Natural killer cell (primary cell): ENCODE measurements at places on chromosomes 3 and 15. TPM values are rescaled to one million over a fixed set of nuclear protein-coding genes. Genes with fewer than 3 reads are reported as not detected.

GRCh38 chr3:78277801-78278200 lies 1237.9 kb downstream of the ROBO2 start:
- no peak for DNase-seq

DNA sequence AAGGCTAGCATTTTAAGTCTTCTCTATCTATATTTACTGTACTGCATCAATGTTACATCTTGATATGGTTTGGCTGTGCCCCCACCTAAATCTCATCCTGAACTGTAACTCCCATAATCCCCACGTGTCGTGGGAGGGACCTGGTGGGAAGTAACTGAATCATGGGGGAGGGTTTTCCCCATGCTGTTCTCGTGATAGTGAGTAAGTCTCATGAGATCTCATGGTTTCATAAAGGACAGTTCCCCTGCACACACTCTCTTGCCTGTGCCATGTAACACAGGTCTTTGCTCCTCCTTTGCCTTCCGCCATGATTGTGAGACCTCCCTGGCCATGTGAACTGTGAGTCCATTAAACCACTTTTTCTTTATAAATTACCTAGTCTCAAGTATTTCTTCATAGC lies 161.5 kb downstream of the TBC1D5 start:
- DNase-seq: no peak

DNA sequence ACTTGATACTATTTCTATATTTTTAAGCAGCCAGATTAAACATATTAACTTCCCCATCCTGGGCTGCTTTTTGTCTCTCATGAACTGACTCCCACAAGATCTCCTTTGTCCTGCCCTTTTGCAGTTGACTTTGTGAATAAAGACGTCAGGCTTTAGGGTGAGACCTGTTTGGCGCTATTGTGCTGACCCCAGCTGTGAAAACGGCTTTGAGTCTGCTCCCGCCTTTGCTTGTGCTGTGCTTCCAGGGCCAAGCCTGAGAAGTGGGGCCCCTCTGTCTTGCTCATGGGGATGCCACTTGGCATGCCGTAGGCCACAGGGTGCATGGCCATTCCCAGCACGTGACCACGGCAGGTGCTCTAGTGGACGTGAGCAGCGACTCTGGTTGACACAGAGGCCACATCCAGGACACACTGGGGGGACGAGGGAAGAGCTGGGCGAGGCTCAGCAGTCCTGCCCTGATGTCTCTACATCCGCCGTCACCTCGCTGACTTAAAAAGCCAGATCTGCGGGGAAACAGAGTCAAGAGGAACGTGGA lies 268.9 kb upstream of the LYSMD4 start:
- no peak for DNase-seq

The CADM2 gene
- not detected for total RNA-seq

The GXYLT2 gene
- total RNA-seq: not detected

DNA sequence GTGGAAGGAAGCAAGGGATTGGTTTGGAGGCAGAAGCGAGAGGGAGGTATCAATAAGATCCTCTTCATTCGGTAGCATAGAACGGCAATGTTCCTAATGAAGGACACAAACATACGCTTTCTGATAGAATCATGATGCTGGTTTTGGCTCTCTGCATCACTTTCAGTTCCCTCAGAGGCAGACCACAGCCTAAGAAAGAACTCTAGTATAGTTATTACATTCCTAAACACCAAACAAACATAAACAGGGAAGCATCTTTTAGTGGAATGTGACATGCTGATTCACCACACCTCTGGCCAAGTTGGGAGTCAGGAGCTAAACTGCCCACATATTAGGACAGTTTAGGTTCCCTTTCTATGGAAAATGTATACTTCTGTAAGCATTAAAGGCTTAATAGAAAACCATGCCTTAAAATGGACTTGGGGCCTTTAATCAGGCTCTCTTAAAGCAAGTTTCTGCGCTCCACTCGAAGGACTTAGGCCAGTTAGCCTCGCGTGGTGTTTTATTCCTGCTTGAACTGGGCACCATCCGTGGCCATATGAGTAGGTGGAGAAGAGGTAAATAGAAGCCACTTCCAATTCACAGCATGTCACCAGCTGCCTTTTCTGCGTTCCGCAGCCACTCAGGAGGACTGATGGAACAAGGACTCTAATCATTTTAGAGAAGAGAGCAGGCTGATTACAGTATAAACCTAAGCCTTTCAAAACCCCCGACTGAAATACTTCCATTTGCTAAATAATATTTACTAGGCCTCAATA lies 53.7 kb downstream of the CD47 start:
- DNase-seq: no peak

The ERC2 gene
- total RNA-seq: not detected

The SRGAP3 gene
- 14.9 TPM for total RNA-seq

The GPR176 gene
- not detected for total RNA-seq

GRCh38 chr15:46413799-46414198 lies 779.0 kb downstream of the SQOR start:
- DNase-seq: no peak

DNA sequence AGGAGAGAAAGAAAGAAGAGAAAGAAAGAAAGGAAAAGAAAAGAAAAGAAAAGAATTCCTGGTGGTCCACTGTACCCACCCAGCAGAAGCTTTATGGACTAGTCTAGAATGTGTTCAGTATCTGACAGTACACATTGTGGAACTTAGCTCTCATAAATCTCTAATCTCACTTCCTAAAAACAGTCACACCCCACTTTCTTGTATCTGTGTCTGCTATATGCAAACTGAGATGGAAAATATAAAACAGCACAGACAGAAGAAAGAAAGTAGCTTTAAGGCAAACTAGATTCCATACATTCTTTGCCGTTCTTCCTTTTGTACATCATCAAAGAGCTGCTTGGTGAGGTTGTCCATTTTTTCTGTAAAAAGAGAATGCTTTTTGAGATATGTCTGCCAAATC lies 41.1 kb upstream of the GNB5 start:
- no peak for DNase-seq

The ATP13A4 gene
- total RNA-seq: 3.6 TPM

DNA sequence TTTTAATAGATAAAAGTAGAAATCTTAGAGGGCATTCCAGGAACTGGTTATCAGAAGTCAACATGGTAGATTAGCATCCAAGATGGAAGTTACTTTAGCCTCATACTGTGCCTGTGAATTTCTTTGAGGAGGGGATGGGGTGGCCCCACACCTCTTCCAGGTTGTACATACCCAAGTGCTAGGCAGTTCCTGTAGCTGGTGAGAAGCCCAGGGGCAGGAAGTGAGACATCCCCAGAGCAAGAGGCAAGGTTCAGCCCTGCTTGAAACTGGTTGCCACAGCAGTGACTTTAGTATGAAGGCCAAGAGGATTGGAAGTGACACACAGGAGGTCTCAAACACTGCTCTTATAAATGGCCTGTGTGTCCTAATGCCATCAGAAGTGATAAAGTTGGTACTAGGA lies 11.9 kb downstream of the GTPBP8 start:
- no peak for DNase-seq

- no peak for DNase-seq
Measured at GRCh38 chr15:73985101-73985873, 6.8 kb downstream of the STOML1 start.

The MCTP2 gene
- total RNA-seq: 312 TPM

The C2CD4A gene
- not detected for total RNA-seq

The KLHL6 gene
- 17.3 TPM for total RNA-seq

DNA sequence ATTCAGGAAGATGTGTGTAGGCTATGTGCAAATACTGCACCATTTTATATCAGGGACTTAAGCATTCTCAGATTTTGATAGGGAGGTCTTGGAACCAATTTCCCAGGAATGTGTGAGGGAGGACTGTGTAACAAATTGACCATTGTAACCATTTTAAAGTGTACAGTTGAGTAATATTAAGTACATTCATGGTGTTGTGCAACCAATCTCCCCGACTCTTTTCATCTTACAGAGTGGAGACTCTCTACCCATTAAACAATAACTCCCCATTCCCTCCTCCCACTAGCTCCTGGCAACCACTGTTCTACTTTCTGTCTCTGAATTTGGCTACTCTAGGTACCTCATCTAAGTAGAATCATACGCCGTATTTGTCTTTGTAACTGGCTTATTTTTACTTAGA lies 5.1 kb downstream of the RCN2 start:
- no peak for DNase-seq

DNA sequence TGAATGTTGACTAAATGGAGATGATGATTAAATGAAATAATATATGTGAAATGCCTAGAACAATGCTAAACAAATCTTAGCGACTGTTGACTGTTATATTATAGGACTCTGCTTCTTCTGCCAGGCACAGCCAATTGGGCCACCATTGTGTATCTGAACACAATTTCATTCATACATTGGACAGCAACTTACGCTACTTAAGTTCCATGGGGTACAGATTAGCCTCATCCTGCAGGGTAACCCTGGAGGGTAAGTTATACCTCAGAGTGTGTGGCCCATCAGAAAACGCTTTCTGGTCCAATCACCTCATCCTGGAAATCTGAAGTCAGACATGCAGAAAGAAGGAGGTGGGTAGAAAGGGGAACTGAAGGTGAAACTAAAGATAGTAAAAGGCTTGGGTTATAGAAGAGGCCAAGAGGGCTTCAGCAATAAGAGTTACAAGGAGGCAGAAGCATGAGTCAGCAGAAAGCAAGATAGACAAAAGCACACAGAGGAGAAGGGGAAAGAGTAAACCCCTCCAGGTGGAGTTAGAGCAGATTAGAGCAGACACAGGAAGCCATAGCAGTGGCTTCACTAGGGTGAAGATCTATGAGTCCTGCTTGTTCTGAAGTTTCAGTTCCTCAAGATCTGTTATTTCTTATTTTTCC lies 119.3 kb upstream of the SLC24A5 start:
- DNase-seq: no peak

DNA sequence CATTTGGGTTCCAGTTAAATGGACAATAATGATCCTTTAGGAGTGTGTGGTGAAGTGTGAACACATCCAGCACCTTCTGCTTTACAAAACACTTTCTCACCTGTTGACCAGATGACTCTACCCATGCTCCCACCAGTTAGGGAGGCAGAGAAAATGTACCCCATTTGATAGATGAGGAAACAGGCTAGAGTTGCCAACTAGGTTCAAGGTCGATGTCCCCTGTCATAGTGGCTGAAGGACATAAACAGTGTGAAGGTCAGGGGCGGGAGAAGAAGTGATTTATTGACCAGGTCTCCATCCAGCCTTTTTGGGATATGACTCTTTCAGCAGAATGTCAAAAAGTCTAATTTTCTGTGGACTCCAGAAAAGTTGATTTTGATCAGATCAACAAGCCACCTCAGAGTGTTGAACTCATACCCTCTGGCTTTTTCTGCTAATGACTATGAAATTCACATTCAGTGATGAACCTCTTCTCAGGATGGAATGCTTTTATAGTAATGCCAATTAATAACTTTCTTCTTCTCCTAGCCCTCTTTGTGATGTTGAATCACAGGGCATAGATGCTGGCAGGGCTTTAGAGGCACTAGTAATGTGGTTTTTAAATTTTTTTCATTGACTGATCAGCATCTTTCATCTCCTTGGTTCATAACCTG lies 57.5 kb downstream of the CPN2 start:
- DNase-seq: no peak

DNA sequence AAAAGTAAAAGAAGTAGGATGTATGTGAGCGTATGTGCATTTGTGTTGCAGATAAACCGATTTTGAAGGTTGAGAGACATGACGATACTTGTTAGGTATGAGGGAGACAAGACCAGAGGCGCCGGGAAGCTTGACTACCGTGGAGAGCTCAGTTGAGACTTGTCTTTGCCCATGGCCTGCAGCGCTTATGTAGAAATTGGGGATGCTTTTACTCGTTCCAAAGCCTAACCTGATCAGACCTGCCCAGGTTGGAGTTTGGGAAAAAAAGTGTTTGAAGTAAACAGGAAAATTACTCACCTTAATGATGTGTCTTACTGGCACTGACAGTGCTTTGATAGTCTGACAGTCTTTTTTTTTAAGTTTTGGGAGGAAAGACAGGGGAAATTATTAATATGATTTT lies 202.8 kb downstream of the TP63 start:
- no peak for DNase-seq

The NTRK3 gene
- total RNA-seq: not detected

The CELSR3 gene
- total RNA-seq: 2.6 TPM

The RHCG gene
- not detected for total RNA-seq

The PLXNA1 gene
- total RNA-seq: 4.3 TPM

DNA sequence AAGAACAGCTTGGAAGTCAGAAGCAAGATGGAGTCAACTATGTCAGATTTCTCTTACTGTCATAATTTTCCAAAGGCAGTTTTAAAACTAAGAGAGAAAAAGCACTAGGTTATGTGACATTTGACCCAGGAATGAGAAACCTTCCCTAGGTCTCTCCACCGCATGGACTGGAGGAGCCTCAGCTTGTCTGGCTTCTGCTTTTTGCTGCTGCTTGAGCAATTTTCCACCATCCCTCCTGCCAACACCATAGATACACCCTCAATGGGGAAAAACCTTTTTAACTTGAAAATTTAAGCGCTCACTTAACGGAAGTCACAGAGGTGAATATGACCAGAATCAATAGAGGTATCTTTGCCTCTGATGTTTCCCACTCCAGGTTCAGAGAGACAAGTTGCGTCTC lies 17.8 kb upstream of the IREB2 start:
- no peak for DNase-seq

DNA sequence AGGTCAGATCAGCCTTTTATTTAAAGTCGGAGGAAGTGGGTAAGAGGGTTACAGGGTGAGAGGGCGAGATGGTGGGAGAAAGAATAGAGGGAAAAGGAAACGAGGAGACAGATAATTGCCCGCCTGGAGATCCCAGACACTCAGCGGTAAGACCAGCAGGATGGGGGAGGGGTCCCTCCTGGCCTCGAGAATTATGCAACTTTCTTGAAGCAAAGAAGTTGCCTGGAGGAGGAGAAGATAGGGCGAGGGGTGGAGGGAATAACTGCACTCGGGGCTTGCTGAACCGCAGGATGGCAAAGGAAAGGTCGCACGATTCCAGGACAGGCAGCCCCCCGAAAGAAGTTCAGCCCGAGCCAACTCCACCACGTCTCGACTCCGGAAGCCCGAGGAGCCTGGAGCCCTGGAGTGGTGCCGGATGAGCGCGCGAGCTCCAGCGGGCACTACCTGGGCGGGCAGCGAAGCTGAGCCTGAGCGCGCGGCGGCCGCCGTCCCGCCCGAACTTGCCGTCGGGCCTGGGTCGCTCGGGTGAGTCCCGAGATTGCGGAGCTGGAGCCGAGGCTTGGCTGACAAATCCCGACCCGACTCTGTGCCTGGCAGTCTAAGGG lies 402 bp downstream of the WWTR1 start:
- no peak for DNase-seq

DNA sequence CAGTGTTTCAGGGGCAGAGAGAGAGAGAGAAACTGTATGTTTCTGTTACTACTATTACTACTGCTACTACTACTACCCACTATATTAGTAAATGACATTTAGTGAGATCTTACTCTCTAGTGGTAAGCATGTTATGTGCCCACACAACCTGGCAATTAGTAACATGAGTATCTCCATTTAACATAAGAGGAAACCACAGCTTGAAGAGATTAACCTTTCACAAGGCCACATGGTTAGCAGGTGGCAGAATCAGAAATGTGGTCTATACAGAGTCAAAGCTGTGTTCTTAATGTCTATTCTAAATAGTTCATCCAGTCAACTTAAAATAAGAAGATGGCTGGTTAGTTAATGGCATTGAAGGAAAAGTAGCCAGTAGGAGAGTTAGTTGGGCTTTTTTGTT lies 961.6 kb downstream of the MCTP2 start:
- DNase-seq: no peak

- peak; percentile 68 for DNase-seq
Measured at GRCh38 chr3:149969940-149970715, 567 bp downstream of the PFN2 start.

The STAC gene
- total RNA-seq: not detected
